ENCODE measurements at places on chromosomes 3 and 15.

DNA sequence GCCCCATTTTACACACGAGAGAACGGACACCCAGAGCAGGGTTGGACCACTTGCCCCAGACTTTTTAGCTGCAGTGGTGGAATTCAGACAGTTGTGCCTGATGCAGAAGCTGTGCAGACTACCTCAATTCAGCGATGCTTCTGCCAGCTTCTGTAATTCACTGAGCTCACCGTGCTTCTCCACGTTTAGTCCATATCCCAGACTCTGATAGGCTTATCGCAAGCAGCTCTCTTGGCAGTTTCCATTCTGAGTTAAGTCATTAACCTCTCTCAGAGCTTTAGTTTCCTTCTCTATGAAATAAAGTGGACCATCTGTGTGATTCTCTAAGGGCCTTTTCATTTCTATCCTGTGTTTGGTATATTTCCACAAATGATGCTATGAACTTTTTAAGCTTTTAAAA, 37.1 kb downstream of the ABHD17C start:
- no peak for DNase-seq

DNA sequence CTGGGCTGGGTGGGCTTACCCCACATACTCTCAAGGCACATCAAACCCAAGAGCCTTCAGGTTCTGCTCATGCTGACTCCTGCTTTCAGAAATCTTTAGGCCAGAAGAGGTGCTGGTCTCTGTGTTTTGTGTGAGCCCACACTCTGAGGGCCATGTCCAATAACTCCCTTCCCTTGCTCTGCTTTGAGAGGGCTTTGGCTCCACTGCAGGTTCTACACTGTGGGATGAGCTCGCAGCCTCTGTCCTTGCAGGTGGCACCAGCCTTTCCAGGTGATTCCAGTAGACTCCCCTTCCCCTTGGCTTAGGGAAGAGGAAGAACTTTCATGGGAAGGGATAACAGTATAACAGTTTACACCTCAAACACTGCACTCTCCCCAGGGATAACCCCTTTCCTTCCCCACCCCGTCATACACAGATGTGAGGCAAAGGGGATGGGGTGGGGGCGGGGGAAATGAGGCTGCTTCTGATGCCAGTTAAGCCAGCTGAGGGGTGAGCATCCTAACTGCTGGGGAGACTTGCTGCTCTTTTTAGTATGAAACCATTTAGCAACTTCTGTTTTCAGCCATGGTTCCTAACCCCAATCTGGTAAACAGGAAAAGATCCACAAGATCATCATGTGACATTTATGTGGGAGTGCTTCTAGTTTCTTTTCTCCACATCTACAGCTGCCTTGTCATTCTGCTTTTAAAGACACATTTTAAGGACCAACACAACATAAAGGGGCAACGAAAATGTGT, 262.4 kb downstream of the SLC9A9 start:
- peak; percentile 23 for DNase-seq

GRCh38 chr15:86744198-86744780, 664.6 kb downstream of the AGBL1 start:
- DNase-seq: no peak

- no peak for DNase-seq
Observed at GRCh38 chr3:163132111-163132510, 1635.5 kb downstream of the OTOL1 start.

GRCh38 chr3:72814308-72814707, 33.9 kb downstream of the SHQ1 start:
- DNase-seq: no peak

GRCh38 chr15:89101302-89102193, 13.3 kb downstream of the ABHD2 start:
- DNase-seq: peak; percentile 98

GRCh38 chr3:110375751-110376518, 695.7 kb upstream of the NECTIN3 start:
- no peak for DNase-seq

DNA sequence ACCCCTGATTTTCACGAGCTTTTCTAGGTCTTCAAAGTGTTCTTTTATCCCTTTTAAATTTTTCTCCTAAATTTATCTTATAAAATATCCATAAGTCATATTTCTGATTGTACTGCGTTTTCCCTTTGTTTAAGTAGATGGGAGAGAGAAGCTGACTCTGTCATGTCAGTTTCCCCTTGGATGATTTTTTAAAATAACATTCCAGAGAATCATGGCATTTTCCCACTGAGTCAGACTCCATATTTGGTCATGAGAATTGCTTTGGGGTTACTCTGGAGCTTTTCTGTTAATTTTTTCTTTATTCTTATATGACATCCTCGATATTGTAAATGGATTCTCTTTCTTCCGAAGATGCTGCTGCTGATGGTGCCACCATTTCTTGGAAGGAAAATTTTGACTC, 28.6 kb upstream of the UMPS start:
- DNase-seq: peak; percentile 55

GRCh38 chr15:100944986-100945385, 25.8 kb downstream of the LRRK1 start:
- DNase-seq: no peak

GRCh38 chr3:117589454-117589853, 879.9 kb downstream of the TUSC7 start:
- DNase-seq: no peak

DNA sequence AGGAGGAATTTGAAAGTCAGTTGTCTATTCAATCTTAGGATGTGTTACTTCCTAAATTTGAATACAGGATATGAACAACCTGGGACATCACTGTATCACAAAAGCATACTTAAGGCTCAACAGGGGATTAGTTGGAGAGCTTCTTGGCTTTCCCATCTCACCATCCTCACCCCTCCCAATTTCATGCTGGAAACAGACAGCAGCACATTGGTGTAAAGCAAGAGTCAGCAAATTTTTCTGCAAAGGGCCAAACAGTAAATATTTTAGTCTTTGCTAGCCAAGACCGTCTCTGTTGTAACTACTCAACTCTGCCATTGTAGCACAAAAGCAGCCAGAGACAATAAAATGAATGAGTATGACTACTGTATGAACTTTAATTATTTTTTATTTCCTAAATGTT, 94.9 kb downstream of the ERC2 start:
- no peak for DNase-seq

GRCh38 chr15:78204351-78205309, 29.7 kb downstream of the ACSBG1 start:
- DNase-seq: no peak

- DNase-seq: no peak
Observed at GRCh38 chr3:49655731-49656285, 18.3 kb upstream of the APEH start.

DNA sequence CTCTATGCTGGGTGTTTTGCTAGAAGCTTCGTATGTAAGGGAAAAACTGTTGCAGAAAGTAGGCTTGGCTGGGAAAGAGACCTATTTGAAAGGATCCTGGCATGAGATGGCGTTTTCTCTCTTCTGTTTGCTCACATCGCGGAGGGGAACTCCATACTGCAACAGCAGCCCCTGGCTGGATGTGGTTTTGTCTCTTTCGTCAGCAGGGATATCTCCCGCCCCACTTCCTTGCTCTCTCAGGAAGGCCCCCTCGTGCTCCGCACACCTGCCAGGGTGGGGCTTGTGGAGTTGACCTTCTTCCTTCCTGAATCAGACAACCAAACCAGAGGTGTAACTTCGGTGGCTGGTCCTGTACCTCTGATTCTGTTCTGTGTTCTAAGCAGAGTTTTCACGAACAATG, 26.4 kb upstream of the MYZAP start:
- DNase-seq: no peak

DNA sequence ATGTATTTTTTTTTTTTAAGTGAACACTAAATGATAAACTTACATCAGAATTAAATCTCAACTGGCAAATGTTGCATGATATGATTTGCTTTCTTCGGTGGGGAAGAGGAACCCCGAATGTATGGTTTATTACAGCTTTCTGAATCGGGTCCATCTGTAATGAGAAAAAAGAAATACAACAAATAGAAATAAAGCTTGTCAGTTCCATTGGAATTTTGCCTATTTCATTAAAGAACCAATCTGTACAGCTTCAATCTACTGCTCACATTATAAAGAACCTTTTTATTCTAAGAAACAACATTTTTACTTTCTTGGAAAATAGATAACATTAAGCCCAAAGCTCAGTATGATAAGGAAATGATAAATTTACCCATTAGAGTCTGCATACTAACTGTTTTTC, 186.5 kb downstream of the ZNF385D start:
- no peak for DNase-seq

GRCh38 chr15:35669432-35670045, 123.6 kb upstream of the DPH6 start:
- DNase-seq: peak; percentile 26

DNA sequence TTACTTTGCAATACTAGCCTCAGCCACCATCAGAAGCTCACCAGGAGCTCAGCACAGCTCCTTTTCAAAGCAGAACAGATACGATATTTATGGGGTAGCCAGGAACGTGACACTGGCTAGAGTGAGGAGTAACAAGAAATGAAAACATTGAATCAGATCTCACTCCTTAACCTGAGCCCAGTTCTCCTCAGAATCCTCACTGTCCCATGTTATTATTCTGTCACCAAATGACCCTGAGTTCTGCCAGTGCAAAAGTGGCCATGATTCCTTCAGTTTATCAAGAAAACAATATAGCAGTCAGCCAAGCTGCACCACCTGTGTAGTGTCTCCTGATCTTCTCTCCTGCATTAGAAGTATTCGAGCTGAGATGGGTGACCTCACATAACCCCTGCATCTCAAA, 956.7 kb downstream of the TUSC7 start:
- no peak for DNase-seq

DNA sequence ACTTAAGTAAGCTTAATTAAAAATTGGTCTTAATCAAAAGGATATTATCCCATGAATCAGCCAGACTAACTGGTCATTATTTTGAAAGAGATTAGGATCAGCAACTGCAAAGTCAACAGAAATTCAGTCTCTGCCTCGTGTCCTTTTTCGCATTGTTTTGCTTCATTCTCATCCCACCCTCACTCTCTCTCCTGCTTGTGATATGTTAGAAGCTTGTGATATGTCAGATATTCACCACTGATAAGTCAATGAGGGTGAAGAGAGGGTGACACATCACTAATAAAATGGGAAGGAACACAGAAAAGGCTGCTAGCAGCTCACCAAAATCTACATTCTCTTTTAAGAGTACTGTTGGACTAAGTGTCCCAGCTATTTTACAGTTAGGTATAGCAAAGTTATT, 146.1 kb downstream of the SUCNR1 start:
- DNase-seq: no peak

DNA sequence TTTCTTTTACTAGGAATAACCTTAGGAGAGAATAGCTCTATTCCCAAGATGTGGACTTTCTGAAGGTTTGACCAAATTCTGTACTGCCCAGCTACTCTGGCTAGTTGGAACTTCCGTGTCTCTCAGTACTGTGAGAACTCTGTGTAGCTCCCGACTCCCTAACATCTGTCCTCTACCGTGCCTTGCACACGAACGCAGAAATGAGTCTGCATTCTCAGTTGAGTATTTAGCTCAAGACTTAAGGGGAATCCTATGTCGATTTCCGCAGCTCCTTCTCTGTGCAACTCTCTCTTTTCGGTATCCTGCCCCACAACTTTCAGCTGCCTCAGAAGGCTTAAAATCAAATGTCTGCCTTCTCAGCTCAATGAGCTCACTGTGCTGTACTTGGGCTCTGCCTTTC, 86.7 kb upstream of the EPHB3 start:
- DNase-seq: no peak

DNA sequence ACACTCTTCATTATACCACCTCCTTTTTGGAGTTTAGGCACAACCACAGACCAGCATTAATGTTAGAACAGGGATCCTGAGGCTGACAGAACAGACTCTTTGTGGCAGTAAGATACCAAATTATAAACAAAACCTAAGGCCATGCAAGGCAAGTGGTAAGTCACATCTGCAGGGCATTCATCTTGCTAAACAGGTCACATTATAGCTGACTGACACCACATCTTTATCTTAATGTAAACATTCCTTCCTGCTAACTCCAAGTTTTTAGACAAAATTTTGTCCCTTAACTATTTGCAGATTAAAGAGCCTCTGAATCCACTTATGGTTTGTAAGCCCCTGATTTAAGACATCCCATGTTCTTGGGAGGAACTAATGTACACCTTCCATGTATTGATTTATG, 500.6 kb downstream of the PYDC2 start:
- no peak for DNase-seq

- no peak for DNase-seq
Observed at GRCh38 chr3:87924485-87924884, 134.3 kb downstream of the CGGBP1 start.

GRCh38 chr3:43641306-43642114, 19.7 kb upstream of the ANO10 start:
- DNase-seq: peak; percentile 34

GRCh38 chr3:177596248-177596815, 399.1 kb upstream of the TBL1XR1 start:
- DNase-seq: peak; percentile 49

- DNase-seq: no peak
Observed at GRCh38 chr3:106440672-106441071, 571.9 kb upstream of the CBLB start.

- DNase-seq: no peak
Observed at GRCh38 chr15:85685356-85685755, 109.4 kb downstream of the KLHL25 start.

GRCh38 chr3:189049458-189050236, 122.1 kb upstream of the TPRG1 start:
- DNase-seq: no peak

- DNase-seq: no peak
Observed at GRCh38 chr15:47708161-47708980, 8.9 kb upstream of the SEMA6D start.

- no peak for DNase-seq
Observed at GRCh38 chr15:74555192-74555591, 14.2 kb downstream of the ARID3B start.

- DNase-seq: no peak
Observed at GRCh38 chr3:13556917-13557316, 8.0 kb downstream of the FBLN2 start.

DNA sequence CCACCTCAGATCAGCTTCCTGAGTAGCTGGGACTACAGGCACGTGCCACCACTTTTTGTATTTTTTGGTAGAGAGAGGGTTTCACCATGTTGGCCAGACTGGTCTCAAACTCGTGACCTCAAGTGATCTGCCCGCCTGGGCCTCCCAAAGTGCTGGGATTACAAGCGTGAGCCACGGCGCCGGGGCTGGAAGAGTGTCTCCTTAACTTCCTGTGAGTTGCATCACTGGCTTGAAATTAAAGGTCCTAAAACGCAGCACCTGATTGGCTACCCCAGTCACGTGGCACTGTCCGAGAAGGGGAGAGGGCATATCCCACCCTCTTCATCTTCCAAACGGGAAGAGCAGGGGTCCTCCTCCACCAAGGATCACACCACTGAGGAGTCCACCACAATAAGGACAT, 5.5 kb upstream of the FAM174B start:
- no peak for DNase-seq

GRCh38 chr3:98961161-98962155, 60.0 kb upstream of the DCBLD2 start:
- DNase-seq: peak; percentile 96

- peak; percentile 2 for DNase-seq
Observed at GRCh38 chr15:86183596-86184491, 104.2 kb downstream of the AGBL1 start.

GRCh38 chr3:37505415-37505814, 331.0 kb upstream of the LRRFIP2 start:
- no peak for DNase-seq

- no peak for DNase-seq
Observed at GRCh38 chr15:82830427-82831173, 21.2 kb downstream of the WHAMM start.

Data from fibroblast of mammary gland (primary cell).